Right atrium auricular region (tissue), 2 donors: ENCODE measurements at places on chromosomes 13 and 19. TPM values are rescaled to one million over a fixed set of nuclear protein-coding genes. Genes with fewer than 3 reads are reported as not detected.

NLRP5 gene
- not detected for total RNA-seq

OR1I1 gene
- total RNA-seq, result not detected

LAIR2 gene
- total RNA-seq, result not detected

FXYD1 gene
- 175 TPM for total RNA-seq

ADAMTS10 gene
- 13.1 TPM for total RNA-seq

SERP2 gene
- total RNA-seq, result 15.4 TPM

ARGLU1 gene
- total RNA-seq, result 39.9 TPM

OR7C1 gene
- total RNA-seq, result not detected

GRCh38 chr13:73910733-73911132 lies 223.5 kb downstream of the KLF12 start:
- H3K27ac ChIP-seq, result no peak overlapping the region
- no peaks in the 10 kb centered on the region for H3K4me1 ChIP-seq
- H3K4me3 ChIP-seq, result no peak overlapping the region
- no peaks in the 10 kb centered on the region for H3K36me3 ChIP-seq
- no peak for DNase-seq
- H3K27me3 ChIP-seq, result no peaks in the 10 kb centered on the region

- H3K4me3 ChIP-seq, result no peak overlapping the region
- no peak overlapping the region for H3K27ac ChIP-seq
- H3K27me3 ChIP-seq, result no peaks in the 10 kb centered on the region
Measured at GRCh38 chr19:33604651-33605050, 17.1 kb upstream of the CHST8 start.

- DNase-seq, result no peak
- peaks cover 5% of the 10 kb centered on the region for H3K4me1 ChIP-seq
- H3K4me3 ChIP-seq, result no peak overlapping the region
- no peaks in the 10 kb centered on the region for H3K36me3 ChIP-seq
- H3K27ac ChIP-seq, result no peak overlapping the region
- H3K27me3 ChIP-seq, result no peaks in the 10 kb centered on the region
Measured at GRCh38 chr13:80447747-80448146, 106.8 kb upstream of the SPRY2 start.

DNA sequence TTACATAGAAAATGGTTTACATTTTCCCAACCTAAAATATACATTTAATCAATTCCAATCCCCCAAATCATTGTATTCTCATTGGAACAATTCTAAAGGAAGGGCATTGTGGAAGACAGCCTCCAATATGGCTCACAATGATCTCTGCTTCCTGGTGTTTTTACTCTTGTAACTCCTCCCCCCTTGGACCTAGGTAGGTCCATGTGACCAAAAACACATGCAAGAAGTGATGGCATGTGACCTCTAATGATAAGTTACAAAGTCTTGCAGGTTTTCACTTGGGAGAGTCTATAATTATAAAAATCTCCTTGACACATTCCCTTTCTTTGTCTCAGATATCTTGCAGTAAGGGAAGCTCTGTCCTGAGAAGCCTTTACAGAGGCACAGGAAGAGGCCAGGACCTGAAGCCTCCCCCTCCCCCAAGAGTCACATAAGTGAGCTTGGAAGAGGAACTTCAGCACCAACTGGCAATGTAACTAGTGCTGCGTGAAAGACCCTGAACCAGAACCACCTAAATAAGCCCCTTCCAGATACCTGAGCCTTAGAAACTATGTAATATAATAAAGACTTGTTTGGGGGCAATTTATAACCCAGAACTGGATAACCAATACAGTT lies 816.2 kb upstream of the ATXN8OS start:
- H3K4me3 ChIP-seq, result no peak overlapping the region
- no peak overlapping the region for H3K27ac ChIP-seq
- H3K4me1 ChIP-seq, result no peaks in the 10 kb centered on the region

DNA sequence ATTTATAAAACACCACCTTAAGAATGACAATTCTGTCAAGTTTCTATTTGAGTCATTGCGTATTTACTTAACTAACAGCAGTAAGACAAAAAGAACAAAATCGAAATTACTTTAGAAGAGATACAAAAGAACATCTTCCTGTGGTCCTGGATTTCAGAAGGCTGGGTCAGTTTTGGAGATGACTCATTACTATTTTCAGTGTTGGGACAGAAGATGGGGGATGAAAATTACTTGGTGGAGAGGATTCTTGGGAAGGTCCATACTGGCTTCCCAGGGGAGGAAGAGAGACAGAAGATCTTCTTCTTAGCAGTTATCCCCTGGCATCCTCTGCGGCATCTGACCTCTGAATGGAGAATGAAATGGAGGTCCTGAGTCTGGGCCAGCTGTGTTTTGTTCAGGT lies 33.5 kb upstream of the CSNK1A1L start:
- H3K4me3 ChIP-seq, result no peak overlapping the region
- H3K27me3 ChIP-seq, result no peaks in the 10 kb centered on the region
- no peak overlapping the region for H3K27ac ChIP-seq
- H3K36me3 ChIP-seq, result no peaks in the 10 kb centered on the region
- no peaks in the 10 kb centered on the region for H3K4me1 ChIP-seq

GRCh38 chr13:43514311-43514710 lies 272.5 kb downstream of the ENOX1 start:
- no peaks in the 10 kb centered on the region for H3K36me3 ChIP-seq
- no peaks in the 10 kb centered on the region for H3K4me1 ChIP-seq
- H3K4me3 ChIP-seq, result no peak overlapping the region
- DNase-seq, result no peak
